ENCODE measurements at places on chromosomes 16 and 17. TPM values are rescaled to one million over a fixed set of nuclear protein-coding genes. Genes with fewer than 3 reads are reported as not detected.

Gene OR1F1
- total RNA-seq, result not detected

Gene DGKE
- total RNA-seq, result 11.9 TPM

Gene TPSD1
- 5.9 TPM for total RNA-seq

Gene KCTD19
- not detected for total RNA-seq

Gene CBFA2T3
- total RNA-seq, result 0.64 TPM

Gene METTL26
- total RNA-seq, result 108 TPM
